ENCODE measurements at places on chromosomes 7 and 10. TPM values are rescaled to one million over a fixed set of nuclear protein-coding genes. Genes with fewer than 3 reads are reported as not detected.

DNA sequence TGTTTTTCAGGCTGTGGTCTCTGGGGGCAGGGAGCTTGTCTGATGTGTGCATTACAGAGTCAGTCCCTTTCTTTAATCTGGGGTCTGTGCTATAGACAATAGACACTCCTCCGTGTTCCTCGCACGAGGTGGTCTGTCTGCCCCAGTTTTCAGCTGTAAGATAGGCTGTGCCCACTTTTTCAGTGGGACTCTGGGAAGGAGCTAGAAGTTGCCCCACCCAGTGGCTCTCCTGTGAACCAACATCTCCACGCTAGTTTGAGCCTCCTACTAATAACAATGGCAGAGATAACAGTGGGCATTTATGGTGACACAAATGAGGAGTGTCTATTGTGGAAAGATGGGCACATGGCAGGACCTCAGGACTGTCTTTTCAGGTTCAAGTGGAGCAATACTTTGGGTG is 44.0 kb downstream of the ADRB1 start:
- H3K36me3 ChIP-seq = no peaks in the 10 kb centered on the region
- H3K4me1 ChIP-seq = no peaks in the 10 kb centered on the region
- no peak overlapping the region for H3K27ac ChIP-seq
- H3K4me3 ChIP-seq = no peak overlapping the region

DNA sequence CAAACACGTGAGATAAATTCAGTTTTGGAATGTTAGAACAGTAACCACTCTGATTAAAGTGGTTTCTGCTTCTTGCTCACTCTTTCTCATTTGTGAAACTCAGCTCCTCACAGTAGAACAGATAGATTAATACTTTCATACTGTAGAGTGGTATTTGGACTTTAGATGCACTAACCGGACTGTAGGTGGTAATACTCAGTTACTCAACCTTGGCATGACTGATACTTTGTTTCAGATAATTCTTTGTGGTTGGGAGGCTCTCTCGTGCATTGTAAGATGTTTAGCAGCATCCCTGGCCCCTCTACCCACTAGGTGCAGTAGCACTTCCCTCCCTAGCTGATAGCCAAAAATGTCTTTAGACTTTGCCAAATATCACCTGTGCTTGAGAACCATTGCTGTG is 37.6 kb downstream of the MCU start:
- H3K4me3 ChIP-seq = peak overlapping the region; percentile 60
- no peak for DNase-seq
- H3K27ac ChIP-seq = no peak overlapping the region

DNA sequence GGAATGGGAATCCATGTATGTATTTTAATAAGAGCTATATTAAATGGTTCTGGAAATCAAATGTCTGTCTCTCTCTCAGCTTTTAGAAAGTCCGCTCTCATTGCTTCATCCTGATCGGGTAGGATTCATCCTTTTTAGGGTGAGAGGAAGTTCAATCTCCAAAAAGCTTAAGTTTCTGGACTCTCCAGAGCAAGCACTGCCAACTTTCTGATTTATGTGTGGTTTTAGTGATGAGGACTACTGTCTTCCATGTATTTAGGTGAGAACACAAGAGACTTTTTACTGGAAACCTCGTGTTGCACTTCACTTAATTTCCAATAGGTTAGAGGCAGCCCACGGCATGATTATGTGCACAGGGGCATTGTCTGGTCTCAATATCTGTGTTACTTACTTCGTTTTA is 267.9 kb downstream of the SUGCT start:
- DNase-seq = no peak
- no peaks in the 10 kb centered on the region for H3K36me3 ChIP-seq
- H3K27ac ChIP-seq = no peak overlapping the region
- H3K4me1 ChIP-seq = no peaks in the 10 kb centered on the region

- no peak overlapping the region for H3K27ac ChIP-seq
- H3K36me3 ChIP-seq = no peaks in the 10 kb centered on the region
- peaks cover 54% of the 10 kb centered on the region for H3K27me3 ChIP-seq
- DNase-seq = no peak
Measured at GRCh38 chr7:151252961-151253711, 4.6 kb upstream of the SMARCD3 start.

DNA sequence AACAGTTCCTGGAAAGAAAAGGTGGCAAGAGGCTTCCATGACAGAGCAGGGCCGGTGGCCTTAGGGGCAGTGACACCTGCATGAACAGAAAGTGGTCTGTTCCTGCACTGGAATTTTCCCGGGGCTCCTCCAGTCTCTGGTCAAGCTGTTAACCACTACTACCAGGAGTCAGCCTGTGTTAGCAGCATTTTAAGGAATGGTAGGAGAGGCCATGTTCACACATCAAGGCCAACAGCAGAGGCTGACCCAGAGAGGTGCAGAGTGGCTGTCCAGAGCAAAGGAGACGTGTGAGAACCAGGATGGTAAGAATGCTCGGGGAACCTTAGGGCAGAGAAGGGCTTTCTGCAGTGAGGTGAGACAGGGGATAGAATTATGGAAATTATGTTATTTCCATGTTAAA is 8.5 kb downstream of the H2BK1 start:
- H3K27me3 ChIP-seq = peaks cover 15% of the 10 kb centered on the region
- no peaks in the 10 kb centered on the region for H3K36me3 ChIP-seq
- no peak overlapping the region for H3K27ac ChIP-seq
- peaks cover 3% of the 10 kb centered on the region for H3K4me1 ChIP-seq

DNA sequence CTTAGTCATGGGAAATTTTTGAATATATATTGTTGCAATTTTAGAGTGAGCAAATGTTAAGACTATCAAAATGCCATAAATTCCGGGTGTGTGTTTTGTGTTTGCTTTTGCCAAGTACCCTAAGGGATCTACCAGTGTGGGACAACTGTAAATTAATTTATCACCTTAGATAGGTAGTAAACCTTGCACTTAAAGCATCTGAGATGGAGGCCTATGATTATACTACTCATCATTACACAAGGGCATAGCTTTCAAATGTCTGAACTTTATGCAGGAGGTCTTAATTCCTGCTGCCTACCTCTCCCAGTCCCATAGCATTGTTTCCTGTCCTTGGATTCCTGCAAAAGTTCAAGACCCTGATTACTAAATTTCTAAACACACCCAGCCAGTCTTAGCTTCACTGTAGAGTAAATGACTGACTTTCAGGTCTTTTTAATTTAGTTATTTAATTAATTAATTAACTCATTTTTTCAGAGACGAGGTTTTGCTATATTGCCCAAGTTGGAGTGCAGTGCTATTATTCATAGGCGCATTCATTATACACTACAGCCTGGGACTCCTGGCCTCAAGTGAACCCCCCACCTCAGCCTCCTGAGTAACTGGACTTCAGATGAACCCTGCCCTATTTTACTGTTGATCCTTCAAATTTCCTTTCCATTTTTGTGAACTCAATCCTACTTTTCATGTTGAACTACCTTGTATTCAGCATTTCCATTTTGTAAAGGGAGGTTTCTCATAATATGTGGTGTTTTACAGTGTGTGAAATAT is 47.0 kb downstream of the THSD7A start:
- DNase-seq = no peak
- H3K27me3 ChIP-seq = no peaks in the 10 kb centered on the region

Gene ASAH2
- total RNA-seq = 3.9 TPM

Gene ITGB8
- not detected for total RNA-seq

Gene ADAMTS14
- 0.37 TPM for total RNA-seq

Gene RADIL
- 0.50 TPM for total RNA-seq

Gene TMEM196
- total RNA-seq = not detected
